Activated T-helper 1 cell treated with anti-CD3 and anti-CD28 coated beads, Interleukin-12 subunit alpha, Interleukin-12 subunit beta, Interleukin-2, Interleukin-4 antibody, amounts not matched to agents 30 ng/mL and 10 ng/mL and 1 ng/mL, durations not matched to agents 14 hours and 24 hours and 36 hours (primary cell): ENCODE measurements at places on chromosomes 4 and X. TPM values are rescaled to one million over a fixed set of nuclear protein-coding genes. Genes with fewer than 3 reads are reported as not detected.

PUDP gene
- 20.1 and 23.4 TPM in 2 replicates for total RNA-seq

NHSL2 gene
- 0.10 and 0.36 TPM in 2 replicates for total RNA-seq

PRDM8 gene
- 8.4 and 11.9 TPM in 2 replicates for total RNA-seq

DAPP1 gene
- 38.8 and 40.2 TPM in 2 replicates for total RNA-seq

PPEF2 gene
- not detected in 2 replicates for total RNA-seq

ZNF711 gene
- 0.20 and 0.23 TPM in 2 replicates for total RNA-seq

GPR82 gene
- total RNA-seq: 0.08 and 0.49 TPM in 2 replicates

LRAT gene
- total RNA-seq: not detected in 2 replicates

GABRA4 gene
- not detected in 2 replicates for total RNA-seq

NMU gene
- 0.27 TPM in 1 of 2 replicates, not detected in the other for total RNA-seq

KCND1 gene
- 3.3 and 4.0 TPM in 2 replicates for total RNA-seq

CPLX1 gene
- 1.3 and 1.5 TPM in 2 replicates for total RNA-seq

FGF13 gene
- total RNA-seq: not detected in 2 replicates

CTAG2 gene
- not detected in 2 replicates for total RNA-seq

AKAP4 gene
- total RNA-seq: not detected in 2 replicates

GLA gene
- 65.7 and 67.9 TPM in 2 replicates for total RNA-seq

TMEM156 gene
- total RNA-seq: 27.7 and 29.4 TPM in 2 replicates

SRPK3 gene
- total RNA-seq: not detected in 2 replicates

HPSE gene
- 23.1 and 24.1 TPM in 2 replicates for total RNA-seq

ADGRG4 gene
- not detected in 2 replicates for total RNA-seq

MXRA5 gene
- total RNA-seq: not detected in 2 replicates

LEF1 gene
- 133 and 139 TPM in 2 replicates for total RNA-seq

DOK7 gene
- total RNA-seq: not detected in 2 replicates

CCDC158 gene
- total RNA-seq: not detected in 2 replicates

SOWAHD gene
- 0.21 and 0.34 TPM in 2 replicates for total RNA-seq

DDX53 gene
- total RNA-seq: not detected in 2 replicates

KIAA1210 gene
- total RNA-seq: not detected in 2 replicates

SUPT20HL2 gene
- not detected in 2 replicates for total RNA-seq

HMGN5 gene
- 0.73 and 1.3 TPM in 2 replicates for total RNA-seq

PLXNA3 gene
- 45.4 and 61.1 TPM in 2 replicates for total RNA-seq

PLXNB3 gene
- 0.21 and 0.81 TPM in 2 replicates for total RNA-seq

GABRG1 gene
- not detected in 2 replicates for total RNA-seq

GAGE1 gene
- not detected in 2 replicates for total RNA-seq

GBA3 gene
- not detected in 2 replicates for total RNA-seq

GSX2 gene
- total RNA-seq: not detected in 2 replicates

PAGE5 gene
- total RNA-seq: not detected in 2 replicates

SLITRK4 gene
- not detected in 2 replicates for total RNA-seq

CFP gene
- total RNA-seq: 2.3 and 4.9 TPM in 2 replicates

LAS1L gene
- 62.5 and 65.1 TPM in 2 replicates for total RNA-seq

AIMP1 gene
- total RNA-seq: 86.4 and 86.9 TPM in 2 replicates

PPP1R2C gene
- total RNA-seq: not detected in 2 replicates

ANKRD17 gene
- total RNA-seq: 68.6 and 72.4 TPM in 2 replicates
